NCI-H1694 (cell line): ENCODE measurements at places on chromosomes 16 and 17.

DNA sequence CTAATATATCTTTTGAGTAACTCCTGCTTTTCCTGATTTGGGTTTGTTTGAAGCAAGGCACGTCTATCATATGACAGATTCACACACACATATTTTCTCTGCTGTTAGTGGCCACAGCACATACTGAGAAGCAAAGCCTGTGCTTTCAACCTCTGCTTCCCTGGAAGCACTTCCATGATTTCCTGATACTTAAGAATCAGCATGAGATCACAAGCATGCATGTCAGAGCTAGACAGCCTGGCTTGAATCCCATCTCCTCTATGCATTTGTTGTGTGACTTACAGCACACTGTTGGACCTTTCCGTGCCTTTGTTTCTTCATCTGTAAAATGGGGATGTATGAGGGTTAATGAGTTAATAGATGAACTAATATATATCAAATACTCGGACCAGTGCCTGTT, 151.1 kb upstream of the NOL11 start:
- DNase-seq = no peak

GRCh38 chr16:55283812-55284717, 39.9 kb upstream of the IRX6 start:
- no peak for DNase-seq

DNA sequence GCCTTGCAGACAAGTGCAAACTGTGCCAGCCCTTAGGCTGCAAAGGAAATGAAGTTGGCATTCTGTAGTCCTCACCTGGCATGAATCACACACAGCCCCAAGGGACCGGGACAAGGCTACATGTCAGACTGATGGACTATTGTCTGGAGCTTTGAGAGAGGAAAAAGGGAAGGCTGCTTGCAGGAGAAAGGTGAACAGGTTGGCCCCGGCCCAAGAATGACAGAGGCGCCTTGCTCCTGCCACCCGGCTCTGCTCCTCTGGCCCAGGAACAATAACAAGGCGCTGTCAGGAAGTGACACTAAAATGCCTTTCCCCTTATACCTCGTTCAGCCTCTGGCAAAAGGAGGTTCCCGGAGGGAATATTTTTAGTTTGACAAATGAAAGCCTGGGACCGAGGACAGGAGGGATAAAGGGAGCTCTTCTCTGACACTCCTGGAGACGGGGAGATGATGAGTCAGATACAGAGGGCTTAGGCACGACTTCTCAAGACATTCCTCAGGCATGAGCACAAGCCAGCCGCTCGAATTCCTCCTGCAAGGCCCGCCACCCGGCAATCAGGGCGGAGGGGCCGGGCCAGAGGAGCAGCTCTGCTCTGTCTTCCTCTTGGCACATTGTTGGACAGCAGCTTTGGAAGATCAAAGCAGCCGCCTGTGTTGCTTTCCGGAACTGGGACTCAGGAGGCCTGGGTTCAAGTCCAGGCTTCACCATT, 105.8 kb downstream of the NOG start:
- no peak for DNase-seq

GRCh38 chr16:27759967-27760788, 210.2 kb downstream of the KATNIP start:
- no peak for DNase-seq

DNA sequence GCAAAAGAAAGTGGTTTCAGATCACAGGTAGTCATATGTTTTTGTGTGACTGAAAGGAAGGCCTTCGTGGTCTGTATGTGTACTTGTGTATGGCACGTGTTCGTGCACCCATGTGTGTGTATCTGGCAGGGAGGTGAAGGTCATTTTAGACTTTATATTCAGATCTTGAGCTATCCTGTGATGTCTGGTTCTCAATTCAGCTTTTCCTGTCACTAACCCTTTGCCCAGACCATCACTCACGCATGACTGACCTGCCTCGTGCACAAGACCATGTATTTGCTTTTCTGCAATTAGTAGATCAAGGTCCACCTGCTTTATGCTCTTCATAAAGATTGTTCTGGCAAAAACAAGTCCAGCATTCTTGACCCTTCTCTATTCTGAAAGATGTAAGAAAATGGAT, 139.7 kb upstream of the MAF start:
- DNase-seq = no peak

DNA sequence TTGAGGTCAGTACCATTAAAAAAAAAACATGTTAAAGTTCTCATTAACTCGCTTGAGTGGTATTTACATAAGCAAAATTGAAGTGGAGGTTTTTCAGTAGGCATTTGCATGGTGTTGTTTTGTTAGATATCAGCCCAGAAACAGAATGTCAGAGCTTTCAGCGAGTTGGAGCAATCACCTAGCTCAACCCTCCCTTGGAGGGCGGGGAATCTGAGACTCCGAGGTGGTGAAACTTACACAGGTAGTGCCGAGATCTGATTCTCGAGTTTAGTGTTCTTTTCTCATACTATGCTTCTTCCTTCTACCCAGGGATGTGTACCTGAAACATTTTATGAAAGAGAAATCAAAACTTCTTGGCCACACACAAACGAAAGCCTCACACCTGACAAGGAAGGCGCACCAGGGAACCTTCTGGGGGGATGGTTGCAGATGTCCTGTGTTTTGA, 6.6 kb downstream of the SEC14L1 start:
- DNase-seq = no peak

DNA sequence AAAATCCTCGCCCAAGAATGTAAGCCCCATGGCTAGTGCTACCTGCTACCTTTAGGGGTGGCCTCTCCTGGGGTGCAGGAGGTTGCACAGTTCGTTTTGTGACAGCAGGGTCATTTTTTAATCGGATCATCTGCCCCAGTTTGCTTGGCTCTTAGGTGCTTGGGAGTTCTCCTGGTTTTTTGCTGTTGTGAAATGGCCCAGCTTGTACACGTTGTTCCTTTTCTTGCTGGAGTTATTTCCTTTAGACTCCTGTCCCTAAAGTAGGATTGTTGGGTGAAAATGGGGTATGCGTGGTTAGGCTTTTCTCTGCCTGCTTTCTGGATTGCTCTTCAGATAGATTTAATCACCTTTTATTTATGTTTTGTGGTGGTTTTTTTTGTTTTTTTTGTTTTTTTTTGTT, 25.8 kb downstream of the ABCC1 start:
- DNase-seq = no peak

GRCh38 chr17:56165072-56165641, 11.9 kb downstream of the ANKFN1 start:
- DNase-seq = no peak

DNA sequence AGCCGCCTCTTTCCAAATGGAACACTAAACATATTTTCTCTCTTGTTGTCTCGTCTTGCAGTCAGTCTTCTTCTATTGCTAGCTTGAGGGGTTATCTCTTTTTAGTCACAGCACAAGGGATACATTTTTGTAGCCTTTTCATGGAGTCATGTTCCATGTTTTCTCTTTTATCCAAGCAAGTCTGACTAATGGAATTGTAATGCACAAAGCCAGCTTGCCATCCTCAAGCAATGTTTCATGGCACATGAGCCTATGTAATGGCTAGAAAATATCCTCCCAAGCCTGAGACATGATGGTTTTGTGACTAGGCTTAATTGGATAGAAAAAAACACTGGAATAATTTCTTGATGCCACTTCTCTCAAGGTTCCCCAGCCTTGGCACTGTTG, 414.6 kb upstream of the GOT2 start:
- DNase-seq = no peak

- DNase-seq = no peak
These were observed 272.9 kb downstream of the UTP18 start for GRCh38 chr17:51533219-51533618.

GRCh38 chr17:17886226-17886625, 49.4 kb upstream of the SREBF1 start:
- no peak for DNase-seq

GRCh38 chr17:41773731-41774193, 12.7 kb downstream of the JUP start:
- DNase-seq = no peak

- DNase-seq = peak; percentile 42
These were observed at the start of gene NXN for GRCh38 chr17:979539-980405. Gene NXN, minus strand, starts transcription at chr17:979776.

GRCh38 chr17:47851764-47852112, 775 bp upstream of the SP6 start:
- no peak for DNase-seq
